ENCODE measurements at places on chromosomes 1 and 21.

DNA sequence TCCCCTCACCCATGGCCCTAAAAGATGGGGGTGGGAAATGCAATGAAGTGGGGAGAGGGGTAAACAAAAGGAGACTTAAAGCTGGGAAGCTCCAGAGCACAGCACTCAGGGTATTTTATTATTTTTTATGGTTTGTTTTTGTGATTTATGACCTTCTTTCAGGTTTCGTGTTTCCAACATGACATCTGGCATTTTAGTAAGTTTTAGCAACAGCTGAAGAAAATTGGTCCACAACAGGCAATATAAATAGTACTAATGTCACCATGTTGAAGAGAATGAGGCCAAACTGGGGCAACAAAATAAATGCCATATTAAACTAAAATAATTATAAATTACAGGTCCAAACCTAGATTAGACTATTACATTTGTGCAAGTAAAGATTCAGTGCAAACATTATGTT lies 56.3 kb downstream of the TBX15 start:
- DNase-seq, result no peak

- DNase-seq, result no peak
These were observed 302.5 kb downstream of the PDE4B start for GRCh38 chr1:66095190-66095589.

DNA sequence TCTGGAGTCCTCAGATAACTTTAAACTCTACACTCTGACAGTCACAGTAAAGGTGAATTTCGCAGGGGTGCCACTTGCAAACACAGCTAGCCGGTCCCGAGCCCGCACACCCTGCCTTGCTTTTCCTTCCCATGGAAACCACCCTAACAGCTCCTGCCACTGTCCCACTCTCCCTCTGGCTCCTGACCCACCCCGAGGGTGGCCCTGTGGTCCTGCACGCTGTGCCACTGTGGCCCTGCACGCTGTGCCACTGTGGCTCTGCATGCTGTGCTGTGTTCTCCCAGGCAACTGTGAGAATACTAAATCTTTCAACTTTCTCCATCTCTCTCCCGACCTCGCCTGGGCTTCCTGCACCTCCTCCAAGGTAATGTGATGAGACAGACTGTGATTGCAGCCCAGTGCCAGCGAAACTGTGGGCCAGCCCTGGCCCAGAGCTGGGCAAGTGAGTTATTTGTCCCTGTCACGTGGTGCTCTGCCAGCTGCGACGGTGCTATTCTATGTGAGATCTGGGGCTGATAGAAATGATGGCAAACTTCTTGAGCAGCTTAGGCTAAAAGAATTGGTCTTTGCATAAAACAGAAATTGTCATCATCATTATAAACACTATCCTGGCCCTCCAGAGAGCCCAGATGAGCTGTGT lies 63.4 kb upstream of the TARBP1 start:
- no peak for DNase-seq

- DNase-seq, result no peak
These were observed 56.9 kb downstream of the TP53BP2 start for GRCh38 chr1:223788746-223789415.

DNA sequence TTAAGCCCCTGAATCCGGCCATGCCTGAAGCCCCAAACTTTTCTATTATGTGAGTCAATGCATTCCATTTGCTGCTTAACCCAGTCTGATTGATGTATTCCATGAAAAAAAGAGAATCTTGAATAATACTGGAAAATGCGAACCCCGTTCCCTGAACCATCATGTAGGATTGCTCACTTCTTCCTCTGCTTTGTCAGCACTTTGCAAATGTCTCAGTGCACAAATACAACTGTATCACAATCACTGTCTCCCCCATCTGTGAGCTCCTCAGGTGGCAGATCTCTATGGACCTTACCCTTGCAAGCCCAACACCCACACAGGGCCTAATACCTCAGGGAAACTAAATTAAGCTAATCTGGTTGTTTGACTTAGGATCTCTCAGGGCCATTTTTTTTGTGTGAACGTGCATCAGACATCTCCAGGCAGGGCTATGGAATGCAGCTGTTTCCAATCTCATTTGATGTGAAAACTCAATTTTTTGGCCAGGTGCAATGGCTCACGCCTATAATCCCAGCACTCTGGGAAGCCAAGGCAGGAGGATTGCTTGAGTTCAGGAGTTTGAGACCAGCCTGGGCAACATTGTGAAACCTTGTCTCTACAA lies 2.1 kb upstream of the RCAN3 start:
- no peak for DNase-seq

GRCh38 chr1:110756506-110756905 lies 81.8 kb upstream of the KCNA3 start:
- no peak for DNase-seq

DNA sequence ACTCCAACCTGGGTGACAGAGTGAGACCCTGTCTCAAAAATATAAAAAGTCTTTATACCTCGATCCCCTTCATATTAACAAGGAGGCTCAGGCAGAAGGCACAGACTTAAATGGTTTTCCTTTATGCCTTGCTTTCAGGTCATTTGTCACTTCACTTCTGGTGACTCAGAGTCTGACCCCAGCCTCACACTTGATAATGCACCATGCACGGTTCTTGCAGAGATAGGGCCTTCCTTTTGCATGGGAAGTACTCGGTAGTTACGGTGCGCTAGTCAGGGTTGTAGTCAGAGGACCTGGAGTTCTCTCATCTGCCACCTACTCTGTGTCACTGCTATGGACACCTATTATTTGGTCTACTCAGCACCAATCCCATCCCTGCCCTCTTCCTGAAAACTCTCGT lies 43.6 kb upstream of the BMP8B start:
- no peak for DNase-seq

- DNase-seq, result peak; percentile 83
These were observed 27.4 kb downstream of the VANGL1 start for GRCh38 chr1:115669002-115669673.

- no peak for DNase-seq
These were observed 6.3 kb downstream of the TOMM20 start for GRCh38 chr1:235122348-235122747.

DNA sequence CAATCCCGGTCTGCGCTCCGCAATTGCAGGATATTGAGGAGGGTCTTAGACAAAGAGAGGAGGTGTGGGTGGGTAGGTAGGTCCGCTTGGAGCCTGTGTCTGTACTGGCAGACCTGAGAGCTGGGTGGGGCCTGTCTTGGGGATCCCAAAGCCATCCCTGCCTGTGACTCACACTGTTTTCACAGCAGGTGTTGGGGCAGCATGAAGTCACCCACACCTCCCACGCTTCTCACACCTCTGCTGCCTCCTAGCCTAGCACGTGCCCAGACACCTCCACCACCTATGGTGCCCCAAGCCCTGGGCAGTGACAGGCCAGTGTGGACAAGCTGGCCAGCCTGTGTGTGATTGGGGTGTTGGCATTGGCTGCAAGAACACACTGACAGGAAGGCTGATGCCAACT lies 65.7 kb upstream of the ECE1 start:
- DNase-seq, result no peak

GRCh38 chr1:245961137-245961540 lies 545.9 kb downstream of the SMYD3 start:
- DNase-seq, result no peak

GRCh38 chr21:32977216-32977615 lies 48.5 kb upstream of the OLIG2 start:
- DNase-seq, result no peak

DNA sequence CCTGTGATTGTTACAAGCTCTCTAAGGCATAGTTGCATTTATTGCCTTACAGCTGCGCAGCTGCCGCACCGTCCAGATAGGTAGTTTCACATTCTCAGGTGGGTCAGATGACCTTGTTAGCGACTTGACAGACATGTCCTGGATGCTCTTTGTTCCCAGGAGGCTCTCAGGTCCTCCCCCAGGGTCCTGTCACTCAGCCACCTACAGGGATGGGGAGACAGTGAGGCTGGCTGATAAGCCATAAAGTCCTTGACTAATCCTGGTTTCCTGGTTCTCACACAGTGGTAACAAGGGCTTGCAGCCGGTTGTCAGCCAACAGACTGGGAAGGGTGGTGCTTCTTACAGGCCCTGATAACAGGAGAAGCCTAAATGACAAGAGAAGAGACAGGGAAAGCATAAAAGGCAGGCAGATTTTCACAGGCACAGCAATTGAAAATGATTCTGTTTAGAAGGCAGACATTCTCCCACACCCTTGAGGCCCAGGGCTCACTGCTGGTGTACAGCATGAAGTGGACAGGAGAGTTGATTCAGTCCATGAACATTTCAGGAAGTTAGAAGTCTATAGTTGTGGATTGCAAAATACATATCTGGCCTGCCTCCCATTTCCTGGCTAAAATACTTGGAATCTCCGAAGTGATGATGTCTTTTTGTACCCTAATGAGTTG lies 2.9 kb downstream of the ARF1 start:
- peak; percentile 81 for DNase-seq

- peak; percentile 52 for DNase-seq
These were observed 9.0 kb upstream of the VHLL start for GRCh38 chr1:156308078-156308477.

GRCh38 chr1:36092166-36092797 lies 3.6 kb downstream of the ADPRS start:
- no peak for DNase-seq

DNA sequence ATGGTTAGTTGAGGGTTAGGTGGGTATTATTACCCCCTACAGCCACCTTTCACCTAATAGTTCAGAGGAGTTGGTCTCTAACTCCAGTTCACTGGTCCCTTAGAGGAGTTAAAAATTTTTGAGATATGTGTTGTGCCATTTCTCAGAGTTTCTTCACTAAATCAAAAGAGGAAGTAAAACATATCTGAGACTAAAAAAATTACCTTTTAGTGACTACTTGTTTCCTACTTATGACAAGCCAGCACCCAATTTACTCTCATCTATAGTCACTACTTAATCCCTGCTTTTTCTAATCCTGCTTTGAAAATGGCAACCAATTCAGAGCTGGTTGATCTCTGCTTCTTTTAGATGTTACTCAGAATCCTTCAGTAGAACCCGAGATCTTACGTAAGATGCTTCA lies 1316.8 kb upstream of the B3GALT2 start:
- DNase-seq, result no peak

DNA sequence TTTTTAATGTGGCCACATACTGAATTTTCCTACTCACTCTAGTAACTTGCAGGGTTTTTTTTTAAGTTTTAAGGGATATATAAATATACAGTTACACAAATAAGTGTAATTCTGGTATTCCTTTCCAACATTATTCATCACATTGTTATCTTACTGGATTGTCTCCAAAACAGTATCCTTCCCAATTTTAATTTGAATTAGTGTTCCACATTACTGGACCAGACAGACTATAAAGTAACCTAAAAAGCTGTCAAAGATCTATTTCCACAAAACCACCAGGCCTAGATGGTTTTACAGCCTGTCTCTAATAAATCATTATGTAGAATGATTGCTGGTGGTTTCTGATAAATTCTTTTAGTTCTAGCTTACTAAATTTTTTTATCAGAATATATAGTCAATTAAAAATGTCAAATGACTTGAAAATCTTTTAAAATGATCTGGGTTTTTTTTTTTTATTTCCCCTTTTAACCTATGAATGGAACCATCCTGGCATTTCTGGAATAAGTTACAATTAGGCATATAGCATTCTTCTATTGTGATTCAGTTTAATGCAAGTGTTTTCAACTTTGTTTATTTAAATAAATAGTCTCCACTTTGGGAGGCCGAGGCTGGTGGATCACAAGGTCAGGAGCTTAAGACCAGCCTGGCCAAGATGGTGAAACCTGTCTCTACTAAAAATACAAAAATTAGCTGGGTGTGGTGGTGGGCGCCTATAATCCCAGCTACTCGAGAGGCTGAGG lies 59.3 kb downstream of the PACC1 start:
- peak; percentile 57 for DNase-seq

GRCh38 chr1:7373251-7373650 lies 397.8 kb upstream of the VAMP3 start:
- DNase-seq, result no peak

- no peak for DNase-seq
These were observed 155.0 kb downstream of the SETD4 start for GRCh38 chr21:35905096-35905962.

DNA sequence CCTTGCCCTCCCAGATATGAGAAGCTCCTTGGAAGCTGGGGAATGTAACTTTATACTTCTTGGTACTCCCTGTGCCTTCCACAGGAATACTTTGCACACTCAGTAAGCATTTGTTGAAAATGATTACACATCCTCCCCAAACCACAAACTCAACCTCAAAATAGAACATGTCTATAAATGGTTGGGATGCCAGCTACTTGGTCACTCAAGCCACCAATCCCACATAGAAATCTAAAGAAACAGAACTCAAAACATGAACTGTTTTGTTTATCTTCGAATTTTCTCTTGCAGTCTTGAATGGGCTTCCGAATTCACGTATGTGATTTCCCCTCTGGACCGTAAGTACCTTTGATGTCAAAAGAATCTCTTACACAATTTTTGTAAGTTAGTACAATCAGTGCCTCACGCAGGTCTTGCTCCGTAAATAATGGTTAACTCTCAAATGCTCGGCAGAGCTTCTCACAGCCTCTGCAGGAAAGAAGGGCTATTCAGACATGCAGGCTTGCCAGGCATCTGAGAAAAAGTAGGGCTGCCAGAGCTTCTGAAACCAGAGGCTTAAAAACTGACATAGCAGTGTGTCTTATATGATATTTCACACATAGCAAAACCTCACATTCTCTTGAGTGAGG lies 26.9 kb downstream of the SORT1 start:
- peak; percentile 89 for DNase-seq

DNA sequence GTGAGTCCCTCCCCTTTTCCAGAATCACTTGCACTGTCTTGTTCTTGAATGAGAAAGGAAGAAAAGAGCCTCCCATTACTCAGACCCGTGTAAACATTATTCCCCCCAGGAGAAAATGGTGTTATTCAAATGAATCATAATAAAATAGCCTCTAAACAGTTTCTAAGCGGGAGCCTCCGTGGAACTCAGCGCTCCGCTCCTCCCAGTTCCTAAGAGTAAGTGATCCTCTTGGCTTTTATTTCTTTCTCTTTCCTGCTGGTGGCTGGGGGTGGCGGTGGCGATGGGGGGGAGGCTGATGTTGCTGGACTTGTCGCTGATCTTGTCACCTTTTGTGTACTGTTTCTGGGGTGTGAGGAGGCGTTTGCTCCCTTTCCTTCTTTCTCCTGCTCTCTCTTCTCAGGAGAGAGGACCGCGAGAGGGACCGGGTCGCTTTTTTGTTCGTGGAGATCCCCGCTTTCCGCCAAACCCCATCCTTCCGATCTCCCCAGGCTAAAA lies 781 bp downstream of the PROX1 start:
- no peak for DNase-seq

DNA sequence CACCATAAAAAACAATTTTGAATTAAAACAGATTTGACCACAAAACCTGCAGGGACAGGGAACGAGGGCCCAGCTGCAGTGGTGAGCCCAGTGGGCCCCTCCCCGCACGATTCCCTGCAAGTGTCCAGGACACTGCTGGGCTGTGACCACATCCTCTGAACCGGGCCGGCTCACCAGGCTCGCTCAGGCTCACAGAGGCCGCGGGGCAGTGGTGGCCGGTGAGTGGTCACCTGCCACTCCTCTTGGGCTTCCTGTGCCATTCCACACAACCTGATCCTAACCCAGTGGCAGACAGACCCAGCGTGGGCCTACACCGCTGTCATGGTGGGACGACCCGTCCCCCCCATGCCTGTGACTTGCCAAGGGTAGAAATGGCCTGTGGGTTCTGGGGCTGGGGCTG lies 36.5 kb upstream of the RIPK4 start:
- DNase-seq, result no peak

- no peak for DNase-seq
These were observed 228.4 kb downstream of the SEC16B start for GRCh38 chr1:177741476-177741875.

GRCh38 chr1:12472798-12473551 lies 145.0 kb downstream of the DHRS3 start:
- no peak for DNase-seq

GRCh38 chr1:53115403-53116306 lies 26.8 kb downstream of the SLC1A7 start:
- no peak for DNase-seq

Measured in HFFc6 (cell line).